ENCODE measurements at places on chromosomes 12 and 14.

DNA sequence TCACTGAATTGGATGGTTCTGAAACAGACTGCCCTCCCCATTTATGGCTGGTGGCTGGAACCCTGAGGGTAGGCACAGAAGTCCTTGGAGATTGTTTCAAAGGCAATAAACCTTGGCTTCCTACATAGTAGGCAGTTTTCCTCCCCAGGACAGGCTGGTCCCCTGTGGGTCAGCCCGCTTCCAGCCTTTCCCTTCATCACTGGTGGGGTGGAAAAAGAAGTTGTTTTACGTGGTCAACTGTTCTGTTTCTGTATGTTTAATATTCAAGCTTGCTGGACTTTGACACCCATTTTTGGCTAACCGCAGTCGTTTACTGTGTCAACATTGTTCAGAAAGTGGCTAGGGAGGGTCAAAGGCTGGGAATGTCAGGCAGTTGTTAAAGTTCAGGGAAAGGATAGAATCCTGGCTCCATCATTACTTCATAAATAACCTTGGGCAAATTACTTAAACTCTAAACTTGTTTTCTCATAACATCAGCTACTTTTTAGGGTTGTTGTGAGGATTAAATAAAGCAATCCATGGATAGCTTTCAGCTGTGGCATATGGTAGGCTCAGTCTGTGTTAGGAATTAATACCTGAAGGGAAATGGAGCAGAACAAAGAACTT lies 2.4 kb downstream of the KLHDC2 start:
- no peak for DNase-seq

DNA sequence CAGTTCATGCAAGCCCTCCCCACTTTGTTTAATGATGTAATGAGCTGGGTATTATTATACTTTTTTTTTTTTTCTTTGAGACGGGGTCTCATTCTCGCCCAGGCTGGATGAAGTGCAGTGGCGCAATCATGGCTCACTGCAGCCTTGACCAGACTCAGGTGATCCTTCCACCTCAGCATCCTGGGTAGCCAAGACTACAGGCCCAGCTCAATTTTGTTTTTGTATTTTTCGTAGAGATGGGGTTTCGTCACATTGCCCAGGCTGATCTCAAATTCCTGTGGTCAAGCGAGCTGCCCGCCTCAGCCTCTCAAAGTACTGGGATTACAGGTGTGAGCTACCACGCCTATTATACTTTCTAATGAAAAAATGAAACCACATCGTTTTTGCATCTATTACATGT lies 4.5 kb upstream of the DCAF11 start:
- no peak for DNase-seq

- DNase-seq = no peak
Measured at GRCh38 chr14:51564986-51565604, 86.6 kb upstream of the FRMD6 start.

DNA sequence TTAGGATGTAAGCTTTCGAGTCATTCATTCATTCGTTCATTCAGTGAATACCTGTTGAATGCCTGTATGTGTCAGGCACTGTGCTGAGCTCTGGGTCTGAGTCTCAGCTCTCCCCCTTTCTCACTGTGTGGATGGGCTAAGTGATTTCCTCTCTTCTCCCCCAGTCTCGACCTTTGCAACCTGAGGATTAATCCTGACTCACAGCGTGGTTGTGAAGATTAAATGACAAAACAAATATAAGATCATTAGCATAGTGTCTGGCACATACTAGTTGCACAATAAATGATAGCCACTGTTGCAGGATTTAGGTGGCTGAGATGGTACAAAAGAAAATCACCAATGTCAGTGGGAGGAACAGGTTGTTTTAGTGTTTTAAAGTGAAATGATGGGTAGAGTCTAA lies 136.7 kb downstream of the GPR135 start:
- no peak for DNase-seq

- DNase-seq = no peak
Measured at GRCh38 chr12:49921936-49922335, 18.2 kb upstream of the FAIM2 start.

GRCh38 chr12:99810718-99811593 lies 163.4 kb downstream of the GARIN6 start:
- DNase-seq = no peak

GRCh38 chr14:33781236-33781635 lies 169.6 kb downstream of the EGLN3 start:
- DNase-seq = no peak

GRCh38 chr12:131249246-131250027 lies 295.7 kb downstream of the ADGRD1 start:
- DNase-seq = no peak
